ENCODE measurements at places on chromosomes 6 and 20.

- H3K27me3 ChIP-seq, result peaks cover 24% of the 10 kb centered on the region
- H3K4me1 ChIP-seq, result no peaks in the 10 kb centered on the region
- no peak overlapping the region for H3K4me3 ChIP-seq
These were observed 62.0 kb upstream of the CD83 start for GRCh38 chr6:14055541-14055940.

GRCh38 chr6:106648651-106649308 is 19.4 kb downstream of the QRSL1 start:
- H3K4me1 ChIP-seq, result no peaks in the 10 kb centered on the region
- H3K36me3 ChIP-seq, result peaks cover 15% of the 10 kb centered on the region
- no peaks in the 10 kb centered on the region for H3K27me3 ChIP-seq
- DNase-seq, result no peak
- H3K27ac ChIP-seq, result no peak overlapping the region

DNA sequence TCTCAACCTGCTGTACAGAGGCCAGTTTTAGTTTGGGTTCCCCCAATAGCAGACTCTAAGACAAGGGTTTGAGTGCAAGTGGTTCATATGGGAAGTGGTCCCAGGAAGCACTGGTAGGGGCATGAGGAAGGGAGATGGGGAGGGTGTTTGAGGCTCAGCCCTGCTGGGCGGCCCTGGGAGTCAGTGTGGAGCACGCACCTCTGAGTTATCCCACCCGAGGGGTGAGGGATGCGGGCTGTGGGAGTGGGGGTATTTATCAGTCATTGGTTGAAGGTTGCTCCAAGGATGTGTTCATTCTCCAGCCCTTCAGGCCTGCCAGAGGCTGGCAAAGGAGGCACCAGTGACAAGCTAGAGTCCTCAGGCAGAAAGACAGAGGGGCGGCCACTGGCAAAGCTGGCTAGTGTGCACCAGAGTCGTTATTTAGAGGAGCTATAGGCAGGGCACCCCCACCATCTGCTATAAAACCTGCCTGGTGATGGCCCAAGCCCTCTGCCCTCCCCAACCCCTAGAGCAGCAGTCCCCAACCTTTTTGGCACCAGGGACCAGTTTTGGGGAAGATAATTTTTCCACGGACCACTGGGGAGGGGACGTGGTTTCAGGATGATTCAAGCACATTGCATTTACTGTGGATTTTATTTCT is 16.5 kb downstream of the PXMP4 start:
- no peak overlapping the region for H3K27ac ChIP-seq
- no peaks in the 10 kb centered on the region for H3K27me3 ChIP-seq
- H3K4me1 ChIP-seq, result no peaks in the 10 kb centered on the region
- no peak overlapping the region for H3K4me3 ChIP-seq
- H3K36me3 ChIP-seq, result no peaks in the 10 kb centered on the region

- no peak for DNase-seq
- peaks cover 30% of the 10 kb centered on the region for H3K4me1 ChIP-seq
- H3K36me3 ChIP-seq, result no peaks in the 10 kb centered on the region
- peak overlapping the region; percentile 67 for H3K27ac ChIP-seq
- no peaks in the 10 kb centered on the region for H3K27me3 ChIP-seq
These were observed 37.7 kb downstream of the MAP3K4 start for GRCh38 chr6:161029195-161029809.

DNA sequence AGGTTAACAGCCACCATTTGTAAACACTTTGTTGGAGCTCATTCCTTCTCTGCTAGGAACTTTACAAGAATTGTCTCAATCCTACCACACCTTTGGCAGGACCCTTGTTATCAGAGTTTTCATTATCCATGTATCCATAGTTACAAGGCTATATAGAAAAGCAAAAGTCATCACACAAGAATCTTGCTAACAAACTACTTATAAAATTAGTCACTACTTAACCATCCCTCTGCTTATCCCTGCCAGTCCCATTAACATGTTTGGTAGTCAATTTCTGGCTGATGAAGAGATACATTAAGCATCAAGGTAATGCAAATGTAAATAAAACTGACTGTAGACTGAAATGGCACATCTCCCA is 10.4 kb downstream of the ZSWIM3 start:
- no peak for DNase-seq
- no peaks in the 10 kb centered on the region for H3K27me3 ChIP-seq
- no peaks in the 10 kb centered on the region for H3K4me1 ChIP-seq

- H3K27ac ChIP-seq, result no peak overlapping the region
- no peaks in the 10 kb centered on the region for H3K36me3 ChIP-seq
- DNase-seq, result no peak
- H3K4me3 ChIP-seq, result no peak overlapping the region
- H3K27me3 ChIP-seq, result peaks cover under 1% of the 10 kb centered on the region
These were observed 283.7 kb upstream of the SOX4 start for GRCh38 chr6:21309807-21310221.

- no peak for DNase-seq
- H3K27ac ChIP-seq, result peak overlapping the region; percentile 47
- H3K27me3 ChIP-seq, result no peaks in the 10 kb centered on the region
- H3K4me1 ChIP-seq, result peaks cover 19% of the 10 kb centered on the region
- no peaks in the 10 kb centered on the region for H3K36me3 ChIP-seq
These were observed 10.4 kb upstream of the MMP9 start for GRCh38 chr20:45998337-45998736.

DNA sequence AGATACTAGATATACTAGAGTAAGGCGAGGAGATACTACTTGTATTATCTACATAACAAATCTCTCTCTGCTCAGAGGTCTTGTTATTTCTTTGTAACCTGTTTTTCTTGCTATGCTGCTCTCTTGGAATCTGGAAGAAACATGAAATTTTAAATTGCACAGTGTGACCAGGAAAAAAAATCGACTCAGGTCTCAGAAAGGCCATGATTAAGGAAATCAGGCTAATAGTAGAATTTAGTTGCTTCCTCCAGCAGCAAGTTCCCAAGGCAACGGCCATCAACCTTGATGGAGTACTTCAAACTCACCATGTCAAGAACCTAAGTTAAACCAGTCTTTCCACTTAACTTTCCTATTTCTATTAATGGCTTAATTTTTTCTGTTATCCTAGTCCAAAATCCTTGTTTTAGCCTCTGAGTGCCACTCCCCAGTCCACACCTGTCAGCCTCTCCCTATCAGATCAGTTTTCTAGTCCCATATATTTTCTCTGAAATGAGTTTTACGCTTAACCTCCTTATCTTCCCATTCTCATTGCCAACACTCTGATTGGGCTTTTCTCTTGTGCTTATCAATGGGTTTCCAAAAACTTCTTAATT is 87.7 kb upstream of the BEND3 start:
- no peak for DNase-seq
- no peak overlapping the region for H3K27ac ChIP-seq
- H3K36me3 ChIP-seq, result no peaks in the 10 kb centered on the region
- no peak overlapping the region for H3K4me3 ChIP-seq
- H3K4me1 ChIP-seq, result no peaks in the 10 kb centered on the region

DNA sequence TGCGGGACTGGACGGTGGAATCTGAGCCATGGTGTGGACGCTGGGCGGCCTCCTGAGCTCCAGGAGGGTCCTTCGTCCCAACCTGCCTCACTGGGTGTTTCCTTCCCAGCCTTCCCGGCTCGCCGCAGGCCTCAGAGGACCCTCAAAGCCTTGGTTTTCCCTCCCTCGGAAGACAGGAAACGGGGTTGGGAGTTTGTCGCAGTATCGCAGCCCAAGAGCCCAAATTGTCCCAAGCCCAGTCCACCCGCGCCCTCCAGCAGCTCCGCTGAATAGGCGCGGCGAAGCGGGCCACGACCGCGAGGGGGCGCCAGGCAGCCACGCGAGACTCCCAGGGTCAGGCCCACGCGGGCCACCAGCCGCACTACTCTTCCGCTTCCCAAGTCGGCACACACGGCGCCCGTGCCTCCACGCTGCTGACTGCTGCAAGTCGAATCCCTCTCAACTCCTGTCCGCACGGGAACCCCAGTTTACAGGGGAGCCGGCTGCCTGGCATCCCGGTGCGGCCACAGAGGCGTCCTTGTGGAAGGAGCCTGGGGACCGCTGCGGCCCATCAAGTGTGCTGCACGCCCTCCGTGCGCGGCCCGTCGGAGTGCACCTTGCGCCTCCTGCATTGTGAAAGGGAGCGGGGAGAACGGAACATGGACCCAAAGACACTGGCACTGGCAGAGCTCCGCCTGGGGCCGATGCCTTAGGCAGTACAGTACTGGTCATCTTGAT is 40.4 kb upstream of the HMGA1 start:
- H3K27ac ChIP-seq, result no peak overlapping the region
- H3K4me1 ChIP-seq, result no peaks in the 10 kb centered on the region
- H3K27me3 ChIP-seq, result peaks cover 7% of the 10 kb centered on the region

GRCh38 chr6:144104488-144104887 is 9.1 kb upstream of the SF3B5 start:
- peaks cover 3% of the 10 kb centered on the region for H3K27me3 ChIP-seq
- H3K36me3 ChIP-seq, result no peaks in the 10 kb centered on the region
- H3K4me1 ChIP-seq, result peaks cover 12% of the 10 kb centered on the region
- H3K27ac ChIP-seq, result no peak overlapping the region
- DNase-seq, result no peak

GRCh38 chr20:41342474-41343464 is 2.1 kb downstream of the LPIN3 start:
- H3K4me3 ChIP-seq, result no peak overlapping the region
- H3K27me3 ChIP-seq, result peaks cover 7% of the 10 kb centered on the region

DNA sequence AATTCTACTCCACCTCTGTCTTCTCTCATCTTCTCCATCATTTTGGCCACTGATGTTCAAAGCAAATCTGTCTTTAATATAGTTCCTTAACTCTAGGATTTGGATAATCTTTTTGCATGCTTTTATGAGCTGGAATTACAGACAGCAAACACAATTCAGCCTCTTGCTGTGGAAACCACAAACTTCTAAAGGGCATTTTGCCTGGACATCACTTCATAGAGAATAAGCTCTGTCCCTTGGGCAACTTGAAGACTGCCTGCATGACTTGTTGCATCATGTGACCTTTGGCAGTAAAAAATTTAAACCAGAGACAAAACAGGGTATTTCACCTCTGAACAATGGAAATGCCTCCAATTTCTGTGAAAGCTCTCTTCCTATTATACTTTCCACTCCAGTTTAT is 74.1 kb upstream of the HDDC2 start:
- no peaks in the 10 kb centered on the region for H3K4me1 ChIP-seq
- no peak for DNase-seq
- H3K36me3 ChIP-seq, result no peaks in the 10 kb centered on the region
- H3K4me3 ChIP-seq, result no peak overlapping the region
- H3K27ac ChIP-seq, result no peak overlapping the region

DNA sequence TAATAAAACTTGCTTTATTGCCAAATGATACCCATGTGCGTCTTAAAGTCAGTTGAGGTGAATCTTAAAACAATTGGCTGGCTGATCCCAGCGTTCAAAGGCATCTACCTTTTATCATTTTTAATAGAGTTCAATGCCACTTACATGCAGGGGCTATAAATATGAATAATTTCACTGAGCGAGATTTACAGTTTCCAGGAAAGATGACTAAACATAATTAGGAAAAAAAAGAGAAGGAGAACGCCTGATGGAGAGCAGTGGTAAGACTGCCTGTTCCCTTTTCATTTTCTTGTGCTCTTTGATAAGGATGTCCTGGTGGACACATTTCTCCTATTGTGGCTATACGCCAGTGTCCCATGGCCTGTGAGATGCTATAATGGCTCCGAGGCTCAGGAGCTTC is 139.9 kb upstream of the SLC22A23 start:
- no peak for DNase-seq
- H3K4me3 ChIP-seq, result no peak overlapping the region
- H3K36me3 ChIP-seq, result peaks cover 7% of the 10 kb centered on the region
- H3K27me3 ChIP-seq, result peaks cover 23% of the 10 kb centered on the region

DNA sequence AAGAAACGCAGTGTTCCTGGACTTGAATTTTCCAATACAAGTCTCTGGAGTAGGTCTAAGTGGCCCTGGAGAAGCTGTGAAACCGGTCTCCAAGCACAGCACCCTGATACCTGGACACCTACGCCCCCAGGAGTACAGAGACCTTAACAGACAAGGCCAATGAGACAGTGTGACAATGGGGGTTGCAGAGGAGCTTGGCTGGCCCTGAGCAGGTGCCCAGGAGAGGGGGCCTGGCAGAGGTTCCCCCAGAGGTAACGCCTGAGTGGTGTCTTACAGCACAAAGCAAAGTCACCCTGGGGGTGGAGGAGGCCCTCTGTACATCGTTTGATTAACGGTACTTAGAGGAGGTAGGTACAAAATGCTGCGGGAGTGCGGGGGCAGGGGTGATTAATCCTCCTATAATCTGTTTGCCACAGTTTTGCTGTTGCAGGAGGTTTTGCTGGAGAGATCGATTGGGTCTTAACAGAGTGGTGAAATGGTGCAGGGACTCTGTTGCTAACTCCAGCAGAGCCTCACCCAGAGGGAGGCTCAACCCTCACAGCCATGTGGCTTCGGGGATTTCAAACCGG is 37.3 kb upstream of the APCDD1L start:
- peak; percentile 49 for DNase-seq
- H3K4me1 ChIP-seq, result peaks cover 8% of the 10 kb centered on the region
- peaks cover 27% of the 10 kb centered on the region for H3K27me3 ChIP-seq
- H3K27ac ChIP-seq, result no peak overlapping the region
- H3K36me3 ChIP-seq, result no peaks in the 10 kb centered on the region

GRCh38 chr6:134619789-134620188 is 301.9 kb upstream of the SGK1 start:
- H3K27ac ChIP-seq, result no peak overlapping the region
- H3K36me3 ChIP-seq, result no peaks in the 10 kb centered on the region
- DNase-seq, result no peak
- no peak overlapping the region for H3K4me3 ChIP-seq
- peaks cover 27% of the 10 kb centered on the region for H3K27me3 ChIP-seq

DNA sequence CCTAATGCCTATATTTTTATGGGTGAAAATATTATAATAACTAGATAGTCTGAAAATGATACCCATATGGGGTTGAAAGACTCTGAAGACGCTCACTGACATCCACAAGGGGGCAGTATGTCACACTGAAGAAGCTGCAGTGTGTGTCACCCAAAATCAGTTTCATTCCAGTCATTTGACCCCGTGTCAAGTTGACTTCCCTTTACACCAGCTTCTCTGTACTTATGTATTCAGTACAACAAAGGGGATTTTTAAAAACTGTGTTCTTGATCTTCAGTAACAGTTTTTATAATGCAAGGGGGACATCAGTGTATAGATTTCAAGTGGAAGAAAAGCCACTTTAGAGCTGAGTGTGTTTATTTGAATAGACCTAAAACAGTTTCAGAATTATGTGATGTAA is 19.3 kb downstream of the FAXC start:
- H3K4me3 ChIP-seq, result no peak overlapping the region
- no peaks in the 10 kb centered on the region for H3K36me3 ChIP-seq
- H3K4me1 ChIP-seq, result no peaks in the 10 kb centered on the region
- H3K27me3 ChIP-seq, result no peaks in the 10 kb centered on the region
- peak; percentile 80 for DNase-seq
- no peak overlapping the region for H3K27ac ChIP-seq

- H3K4me3 ChIP-seq, result peak within 1 kb of the TSS; percentile 49
- H3K27me3 ChIP-seq, result peaks cover 41% of the 10 kb centered on the region
- peaks cover 14% of the 10 kb centered on the region for H3K36me3 ChIP-seq
- no peak for DNase-seq
These were observed at the start of gene ANKRD60 for GRCh38 chr20:58228484-58229197. TSS of gene ANKRD60 (minus strand) at chr20:58228653. CDS start at chr20:58228653, 0 bp downstream.

DNA sequence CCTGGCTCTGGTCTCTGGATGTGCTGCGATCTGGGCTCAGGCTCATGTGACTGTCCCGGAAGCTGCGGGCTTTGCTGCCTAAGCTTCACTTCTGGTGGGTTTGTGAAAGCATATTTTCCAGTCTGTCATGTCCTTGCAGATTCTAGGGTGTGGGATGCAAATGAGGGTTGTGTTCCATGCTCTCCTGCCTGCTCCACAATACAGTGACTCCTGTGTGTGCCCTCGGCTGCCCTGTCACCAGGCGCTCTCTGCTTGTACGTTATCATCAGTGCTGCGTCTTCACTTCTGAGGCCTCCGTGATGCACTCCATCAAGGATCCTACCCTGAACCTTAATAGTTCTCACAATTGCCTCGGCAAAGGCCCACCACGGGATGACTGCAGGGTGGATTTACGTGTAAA is 84.2 kb downstream of the TTLL2 start:
- H3K36me3 ChIP-seq, result no peaks in the 10 kb centered on the region
- DNase-seq, result no peak
- no peak overlapping the region for H3K4me3 ChIP-seq
- H3K27me3 ChIP-seq, result peaks cover 13% of the 10 kb centered on the region
- H3K4me1 ChIP-seq, result no peaks in the 10 kb centered on the region
- no peak overlapping the region for H3K27ac ChIP-seq
